ENCODE measurements at places on chromosomes 11 and 22. TPM values are rescaled to one million over a fixed set of nuclear protein-coding genes. Genes with fewer than 3 reads are reported as not detected.

Gene ZP1
- total RNA-seq = not detected

- DNase-seq = no peak
Observed at GRCh38 chr11:109808569-109808968, 284.6 kb upstream of the ZC3H12C start.

Gene HEPHL1
- total RNA-seq = not detected

DNA sequence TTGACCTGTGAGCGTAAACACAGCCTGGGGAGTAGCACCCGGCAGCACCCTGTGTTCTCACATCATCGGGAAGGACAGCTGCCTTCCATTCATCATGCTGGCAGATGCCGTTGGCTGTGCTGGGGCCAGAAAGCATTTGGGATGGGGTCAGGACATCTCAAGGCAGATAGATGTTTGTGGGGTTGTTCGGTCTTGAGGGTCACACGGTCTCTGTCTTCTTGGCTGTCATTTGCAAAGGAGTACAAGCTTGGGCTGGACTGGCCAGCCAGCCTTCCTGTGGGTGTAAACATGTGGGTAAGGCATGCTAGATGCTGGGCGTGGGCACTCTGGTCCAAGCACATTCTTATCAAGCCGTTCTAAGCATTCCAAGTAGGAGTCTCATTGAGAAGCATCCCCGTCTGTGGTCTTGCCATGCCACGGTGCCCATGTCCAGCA, 81.4 kb downstream of the TBC1D22A start:
- no peak for DNase-seq

- no peak for DNase-seq
Observed at GRCh38 chr11:79313530-79313913, 127.3 kb downstream of the TENM4 start.

DNA sequence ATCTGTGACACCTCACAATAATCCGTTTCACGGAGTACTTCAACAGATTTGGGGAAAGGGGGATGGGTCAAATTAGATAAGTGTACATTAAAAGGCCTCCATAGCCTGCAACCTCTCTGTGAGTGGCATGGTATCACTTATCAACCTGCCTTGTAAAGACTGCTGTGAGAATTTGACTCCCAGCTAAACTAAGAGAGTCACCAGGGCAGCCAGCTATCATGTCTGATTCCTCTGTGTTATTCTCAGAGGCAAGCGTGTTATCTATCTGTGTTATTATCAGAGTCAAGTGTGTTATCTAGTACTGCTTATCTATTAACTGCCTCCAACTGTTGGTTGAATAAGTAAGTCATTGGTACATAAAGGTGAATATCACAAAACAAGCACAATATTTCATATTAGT, 4.1 kb upstream of the FAM83F start:
- no peak for DNase-seq
